ENCODE measurements at places on chromosomes 3 and 15.

DNA sequence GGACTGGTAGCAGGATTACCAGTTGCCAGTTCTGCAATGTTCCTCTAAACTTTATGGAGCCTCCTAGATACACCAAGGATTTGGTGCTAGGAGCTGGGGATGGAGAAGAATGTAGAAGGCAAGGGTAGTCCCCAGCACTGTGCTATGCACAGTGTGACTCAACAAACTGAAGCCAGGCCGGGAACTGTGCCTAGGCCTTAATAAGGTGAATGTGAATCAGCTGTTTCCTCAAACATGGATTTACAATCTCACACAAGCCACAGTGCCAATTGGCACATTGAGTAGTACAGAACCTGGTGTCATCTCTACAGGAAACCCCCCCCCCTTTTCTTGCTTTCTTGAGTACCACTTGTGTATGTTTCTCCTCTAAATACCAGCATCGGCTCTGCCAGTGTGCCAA is 32.5 kb downstream of the MRPS25 start:
- no peak for DNase-seq

GRCh38 chr3:184982076-184982475 is 170.1 kb downstream of the VPS8 start:
- no peak for DNase-seq

- peak; percentile 76 for DNase-seq
Observed at GRCh38 chr3:63762934-63763550, 56.1 kb upstream of the C3orf49 start.

DNA sequence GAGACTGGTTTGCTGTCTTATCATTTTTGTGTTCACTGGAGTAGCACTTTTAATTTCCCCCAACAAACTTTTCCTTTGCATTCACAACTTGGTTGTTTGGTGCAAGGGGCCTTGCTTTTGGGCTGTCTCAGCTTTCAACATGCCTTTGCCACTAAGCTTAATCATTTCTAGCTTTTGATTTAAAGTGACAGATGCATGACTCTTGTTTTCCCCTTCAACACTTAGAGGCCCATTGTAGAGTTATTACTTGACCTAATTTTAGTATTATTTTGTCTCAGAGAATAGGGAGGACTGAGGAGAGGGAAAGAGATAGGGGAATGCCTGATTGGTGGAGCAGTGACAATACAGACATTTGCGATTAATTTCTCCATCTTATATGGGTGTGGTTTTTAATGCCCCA is 340.1 kb upstream of the MANF start:
- DNase-seq: no peak

DNA sequence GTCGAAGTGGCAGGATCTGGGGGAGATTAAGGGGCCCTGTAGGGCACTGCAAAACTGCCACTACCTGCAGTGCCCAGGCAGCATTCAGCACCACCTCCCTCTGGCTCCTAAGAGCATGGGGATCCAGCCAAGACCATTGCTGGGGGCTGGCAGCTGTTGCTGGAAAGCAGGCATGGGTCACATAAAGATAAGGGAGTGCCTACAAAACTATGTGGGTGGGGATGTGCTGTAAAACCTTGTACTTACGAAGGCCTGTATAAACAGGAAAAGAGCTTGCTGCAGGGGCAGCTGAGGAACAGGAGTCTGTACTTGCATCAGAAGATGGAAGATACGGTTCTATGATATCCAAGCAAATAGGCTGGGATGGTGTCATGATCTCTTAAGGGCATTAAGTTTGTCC is 27.1 kb downstream of the IL20RB start:
- DNase-seq: no peak

- DNase-seq: peak; percentile 86
Observed at GRCh38 chr3:42683875-42684598, 1.3 kb upstream of the KLHL40 start.

GRCh38 chr15:73371812-73372211 is 3.1 kb upstream of the HCN4 start:
- DNase-seq: no peak

DNA sequence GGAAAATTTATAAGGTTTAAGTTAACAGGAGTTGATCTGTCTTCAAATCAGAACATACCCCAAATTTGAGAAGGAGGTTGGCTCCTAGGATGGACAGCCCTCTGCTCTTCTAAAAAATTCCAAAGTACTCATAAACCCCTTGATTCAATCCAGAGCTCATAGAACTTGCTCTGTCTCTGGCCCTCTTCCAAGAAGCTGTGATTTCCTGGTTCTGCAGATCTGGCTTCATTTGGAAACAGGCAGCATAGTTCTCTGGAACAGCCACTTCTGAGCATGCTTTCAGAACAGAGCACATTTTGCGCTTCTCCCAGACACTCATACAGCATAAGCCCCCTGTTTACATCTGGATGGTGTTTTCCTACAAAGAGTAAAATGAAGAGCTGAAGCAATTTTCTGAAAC is 96.7 kb downstream of the KBTBD8 start:
- DNase-seq: no peak

DNA sequence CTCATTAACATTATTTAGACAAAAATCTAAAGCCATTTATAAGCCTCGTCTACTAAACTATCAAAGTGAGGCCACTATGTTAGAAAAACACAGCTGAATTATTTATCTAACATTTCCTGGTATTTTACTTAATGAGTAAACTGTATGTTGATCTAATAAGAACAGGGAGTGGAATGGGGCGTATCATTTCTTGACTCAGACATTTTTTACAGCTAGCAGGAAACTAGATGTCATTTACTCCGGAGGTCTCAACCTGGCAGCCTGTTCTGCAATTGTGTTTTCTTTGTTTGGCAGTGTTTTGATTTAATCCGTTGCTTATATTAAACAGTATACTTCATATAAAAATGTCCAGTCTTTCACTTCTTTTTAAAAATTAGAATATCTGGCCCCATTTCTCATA is 79.1 kb upstream of the ABI3BP start:
- no peak for DNase-seq
